ENCODE measurements at places on chromosomes 12 and 14.

DNA sequence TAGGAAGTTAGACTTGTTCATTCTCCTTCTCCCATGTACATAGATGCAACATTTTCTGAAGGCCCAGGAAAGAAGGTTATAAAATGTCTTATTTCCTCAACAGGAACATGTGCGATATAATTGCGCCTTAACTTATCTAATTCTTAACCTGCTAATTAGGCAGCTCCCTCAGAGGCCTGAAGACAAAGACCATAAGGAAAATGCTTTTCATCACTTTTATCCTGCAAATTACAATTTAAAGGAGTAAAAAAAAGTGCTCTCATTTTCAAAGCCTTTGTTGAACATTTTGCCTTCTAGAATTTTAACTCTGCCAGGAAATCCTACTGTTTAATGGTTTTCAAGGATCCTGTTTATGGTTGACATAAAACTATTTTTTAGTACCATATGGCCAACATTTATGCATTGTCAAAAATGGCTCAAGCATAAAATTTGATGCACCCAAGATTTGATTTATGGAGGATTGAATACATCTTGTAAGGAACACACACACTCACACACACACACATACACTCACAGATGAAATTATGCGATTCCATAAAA is 660.4 kb upstream of the TMEM132C start:
- no peak for DNase-seq

GRCh38 chr14:77340389-77340788 is 19.6 kb downstream of the GSTZ1 start:
- no peak for DNase-seq

- no peak for DNase-seq
These were observed 2.4 kb upstream of the SNW1 start for GRCh38 chr14:77763316-77763715.

GRCh38 chr12:106137530-106138356 is 1.0 kb downstream of the NUAK1 start:
- DNase-seq = no peak

- DNase-seq = no peak
These were observed 2.0 kb downstream of the CIROP start for GRCh38 chr14:23102801-23103200.

- no peak for DNase-seq
These were observed 43.6 kb downstream of the EML5 start for GRCh38 chr14:88749139-88749538.

DNA sequence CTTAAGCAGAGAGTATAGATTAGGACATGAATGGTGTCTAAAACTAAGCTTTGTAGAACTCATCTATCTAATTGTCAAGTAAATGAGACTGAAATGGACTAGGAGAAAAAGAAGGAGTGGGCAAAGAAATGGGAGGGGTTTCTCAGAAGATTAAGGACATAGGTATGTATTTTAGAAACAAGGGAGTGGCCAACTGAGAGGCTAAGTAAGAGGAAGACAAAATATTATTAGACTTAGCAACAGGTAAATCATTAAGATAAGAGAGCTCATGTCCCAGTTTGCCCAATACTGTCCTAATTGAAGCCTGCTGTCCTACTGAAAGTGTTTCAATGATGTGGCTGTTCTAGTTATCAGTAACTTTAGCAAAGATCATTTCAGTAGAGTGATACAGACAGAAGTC is 171.4 kb downstream of the KITLG start:
- no peak for DNase-seq

- no peak for DNase-seq
These were observed 87.8 kb downstream of the BBS10 start for GRCh38 chr12:76260390-76260748.

DNA sequence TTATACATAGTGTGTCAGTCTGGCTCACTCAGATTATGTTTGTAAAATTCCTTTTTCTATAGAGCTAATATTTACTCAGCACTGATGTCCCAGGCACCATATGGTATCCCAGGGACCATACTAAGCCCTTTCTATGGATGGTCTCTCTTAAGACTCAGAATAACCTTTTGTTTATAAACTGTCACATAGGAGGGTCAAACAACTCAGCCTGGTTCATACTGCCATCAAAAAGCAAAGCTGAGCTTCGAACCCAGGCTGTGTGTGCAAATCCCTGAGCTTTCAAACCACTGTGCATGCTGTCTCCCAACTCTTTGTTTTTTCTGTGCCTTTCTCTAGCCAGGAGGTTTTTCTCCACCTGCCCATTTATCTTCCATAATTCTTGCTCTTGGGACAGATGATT is 135.6 kb upstream of the ARHGAP5 start:
- DNase-seq = no peak

GRCh38 chr14:67319142-67319541 is 40.5 kb downstream of the ATP6V1D start:
- DNase-seq = no peak
